ENCODE measurements at places on chromosomes 12 and 14. TPM values are rescaled to one million over a fixed set of nuclear protein-coding genes. Genes with fewer than 3 reads are reported as not detected.

The CD69 gene
- total RNA-seq = 67.1 TPM

The MUCL1 gene
- total RNA-seq = not detected

The C12orf50 gene
- total RNA-seq = not detected

The FSCB gene
- total RNA-seq = not detected

The FANCM gene
- 11.8 TPM for total RNA-seq

The SMIM41 gene
- not detected for total RNA-seq

The RAB15 gene
- 4.9 TPM for total RNA-seq

The IFI27L1 gene
- total RNA-seq = 15.5 TPM

The CLEC6A gene
- not detected for total RNA-seq

The PTCSC3 gene
- total RNA-seq = not detected

The GALNT16 gene
- 0.11 TPM for total RNA-seq

The RPL10L gene
- not detected for total RNA-seq

The INHBC gene
- 0.11 TPM for total RNA-seq

The FAM181A gene
- total RNA-seq = not detected

The MANSC1 gene
- 0.42 TPM for total RNA-seq

The TAS2R31 gene
- total RNA-seq = 1.0 TPM

The PDZRN4 gene
- total RNA-seq = not detected

- DNase-seq = no peak
These were observed 5.5 kb downstream of the UBE3B start for GRCh38 chr12:109482894-109483293.

- DNase-seq = no peak
These were observed 32.7 kb downstream of the KDM5A start for GRCh38 chr12:356276-356988.

DNA sequence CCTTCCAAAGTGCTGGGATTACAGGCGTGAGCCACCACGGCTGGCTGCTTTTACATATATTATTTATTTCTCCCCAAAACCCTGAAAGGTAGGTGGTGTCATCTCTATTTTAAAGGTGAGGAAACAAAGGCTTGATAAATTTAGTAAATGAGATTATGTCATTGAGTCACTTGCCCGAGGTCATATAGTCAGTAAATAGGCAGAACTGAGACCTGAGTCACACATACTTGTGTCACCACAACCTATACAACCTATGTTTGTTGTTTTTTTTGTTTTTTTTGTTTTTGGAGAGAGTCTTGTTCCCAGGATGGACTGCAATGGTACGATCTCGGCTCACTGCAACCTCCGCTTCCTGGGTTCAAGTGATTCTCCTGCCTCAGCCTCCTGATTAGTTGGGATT lies 12.8 kb downstream of the TSFM start:
- no peak for DNase-seq

- no peak for DNase-seq
These were observed 4.0 kb upstream of the KCNH3 start for GRCh38 chr12:49534731-49535278.

GRCh38 chr14:51216602-51217001 lies 23.4 kb upstream of the TMX1 start:
- DNase-seq = no peak

DNA sequence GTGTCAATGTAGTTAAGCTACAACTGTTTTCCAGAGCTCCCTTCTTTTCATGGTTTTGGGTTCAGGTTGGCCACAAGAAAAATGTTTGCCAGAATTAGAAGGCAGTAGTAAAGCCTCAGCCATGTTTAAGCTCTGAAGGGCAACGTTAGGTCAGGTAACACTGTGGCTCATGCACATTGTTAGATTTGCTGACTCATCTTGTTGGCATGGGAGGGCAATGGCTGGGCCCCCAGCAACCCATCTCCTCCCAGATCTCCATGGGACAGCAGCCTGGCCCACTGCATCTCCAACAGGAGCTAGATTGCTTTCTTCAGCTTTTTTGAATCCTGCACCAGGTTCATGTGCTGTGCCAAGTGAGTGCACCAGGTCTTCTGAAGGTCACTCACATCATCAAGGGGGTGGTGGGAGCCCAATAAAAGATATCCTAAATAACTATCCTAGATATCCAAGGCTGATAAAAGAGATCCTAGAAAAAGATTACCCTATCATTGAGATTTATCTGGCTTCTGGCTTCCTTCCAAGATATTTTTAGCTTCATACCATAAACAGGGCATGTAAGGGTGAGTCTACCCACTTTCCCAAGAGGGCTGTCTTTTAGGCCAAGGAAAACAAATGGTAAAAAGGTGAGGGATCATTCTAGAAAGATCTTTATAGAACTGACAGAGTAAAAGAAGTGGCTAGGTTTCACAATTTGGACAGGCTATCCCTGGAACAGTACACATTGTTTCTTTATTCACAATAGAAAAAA lies 28.9 kb downstream of the PTGER2 start:
- no peak for DNase-seq

GRCh38 chr12:21940549-21941505 lies at the start of gene ABCC9:
TSS of gene ABCC9 (minus strand) at chr12:21941426. CDS start at chr12:21936674, 4,752 bp downstream.
- no peak for DNase-seq

GRCh38 chr12:110193196-110193595 lies 69.0 kb downstream of the IFT81 start:
- DNase-seq = no peak

GRCh38 chr12:105278043-105278697 lies 42.2 kb upstream of the APPL2 start:
- no peak for DNase-seq

- no peak for DNase-seq
These were observed 21.8 kb downstream of the WDHD1 start for GRCh38 chr14:55005071-55005470.

DNA sequence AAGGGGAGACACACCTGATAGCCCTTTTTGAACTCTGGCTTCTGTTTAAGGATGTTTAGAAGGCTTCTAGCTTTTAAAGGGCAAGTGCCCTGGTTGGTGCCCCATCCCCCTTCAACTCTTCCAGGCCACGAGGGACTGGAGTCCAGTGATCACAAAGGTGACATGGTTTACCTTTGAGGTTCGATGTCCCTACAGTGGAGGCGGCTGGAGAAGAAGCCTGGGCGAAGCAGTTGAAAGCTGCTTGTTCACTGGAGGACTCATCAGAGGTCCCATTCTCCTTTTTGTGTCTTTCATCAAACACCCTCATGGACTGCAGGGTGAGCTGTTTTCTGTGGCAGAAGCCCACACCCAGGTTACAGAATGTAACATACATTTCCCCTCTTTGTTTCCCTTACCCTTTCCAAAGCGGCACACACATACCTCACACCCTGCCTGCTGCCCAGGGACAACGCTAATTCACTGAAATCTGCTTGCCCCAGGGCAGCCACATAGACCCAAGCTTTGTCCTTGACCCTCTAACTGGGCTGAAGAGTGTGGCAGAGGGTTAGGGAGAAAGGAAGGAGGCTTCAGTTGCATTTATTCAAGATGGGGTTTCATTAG lies 7.7 kb downstream of the TBX3 start:
- DNase-seq = no peak

DNA sequence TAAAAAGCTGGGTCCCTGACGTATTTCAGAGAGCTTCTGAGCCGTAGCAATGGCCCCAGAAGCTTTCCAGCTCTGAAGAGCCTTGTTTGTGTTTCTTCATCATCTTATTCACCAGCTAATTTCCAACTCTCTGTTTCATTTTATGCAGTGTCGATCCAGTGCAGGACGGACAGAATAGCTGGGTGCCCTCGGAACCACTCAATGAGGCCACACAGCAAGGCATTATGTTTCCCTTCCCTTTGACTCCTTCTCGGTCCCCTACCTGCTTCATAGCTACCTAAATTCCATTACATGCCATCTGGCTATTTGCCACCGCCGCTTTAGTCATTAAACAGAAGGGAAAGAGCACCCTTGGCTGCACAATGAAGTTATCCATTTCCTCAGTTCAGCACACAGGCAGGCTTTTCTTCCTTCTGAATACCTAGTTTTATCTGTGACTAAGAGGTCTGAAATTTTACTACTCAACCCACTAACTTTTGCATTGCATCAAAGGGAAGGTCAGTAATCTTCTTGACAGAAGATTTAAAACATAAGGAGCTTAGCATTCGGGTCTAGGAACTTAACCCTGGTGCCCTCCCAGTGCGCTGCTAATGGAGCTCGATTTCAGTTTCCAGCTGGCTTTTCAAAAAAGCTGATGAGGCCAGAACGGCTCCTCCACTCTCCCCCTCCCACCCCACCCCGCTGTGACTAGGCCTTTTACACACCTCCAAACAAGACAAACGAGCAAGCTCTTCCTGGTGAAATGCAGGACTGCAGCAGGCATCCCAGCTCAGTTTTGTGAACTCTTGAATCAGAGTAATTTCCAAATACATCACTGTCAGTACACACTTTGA lies 176.8 kb downstream of the GXYLT1 start:
- no peak for DNase-seq

GRCh38 chr12:10409392-10409791 lies at the start of gene KLRC4:
TSS of gene KLRC4 (minus strand) at chr12:10409757. CDS start at chr12:10409575, 182 bp downstream.
- DNase-seq = no peak

- no peak for DNase-seq
These were observed 4.6 kb downstream of the SIX1 start for GRCh38 chr14:60644666-60645065.

- DNase-seq = peak; percentile 16
These were observed 70.2 kb upstream of the GPHB5 start for GRCh38 chr14:63388766-63389431.

- DNase-seq = no peak
These were observed 318.6 kb upstream of the FAR2 start for GRCh38 chr12:28830491-28830890.

GRCh38 chr12:131850856-131851559 lies 22.8 kb downstream of the MMP17 start:
- no peak for DNase-seq

GRCh38 chr14:94770815-94771157 lies 873 bp upstream of the GSC start:
- DNase-seq = no peak

DNA sequence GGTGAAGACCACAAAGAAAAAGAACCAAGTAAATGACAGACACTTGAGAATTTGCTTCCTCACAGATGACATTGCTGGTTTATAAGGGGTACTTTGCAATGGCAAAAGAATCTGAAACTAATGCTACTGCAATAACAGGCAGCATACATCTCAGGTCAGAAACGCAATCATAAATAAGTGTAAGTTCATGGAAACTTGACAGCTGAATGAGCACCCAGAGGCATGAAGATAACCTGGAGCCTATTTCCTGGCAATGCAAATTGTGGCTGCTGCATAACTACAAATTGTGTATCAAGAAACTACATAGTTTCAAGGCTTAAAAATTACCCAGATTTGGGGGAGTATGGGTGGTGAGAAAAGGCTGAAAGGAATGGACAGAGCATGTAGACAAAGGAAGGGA lies 8.5 kb upstream of the MYO1A start:
- no peak for DNase-seq

GRCh38 chr14:95229749-95230148 lies 72.4 kb upstream of the DICER1 start:
- DNase-seq = no peak

DNA sequence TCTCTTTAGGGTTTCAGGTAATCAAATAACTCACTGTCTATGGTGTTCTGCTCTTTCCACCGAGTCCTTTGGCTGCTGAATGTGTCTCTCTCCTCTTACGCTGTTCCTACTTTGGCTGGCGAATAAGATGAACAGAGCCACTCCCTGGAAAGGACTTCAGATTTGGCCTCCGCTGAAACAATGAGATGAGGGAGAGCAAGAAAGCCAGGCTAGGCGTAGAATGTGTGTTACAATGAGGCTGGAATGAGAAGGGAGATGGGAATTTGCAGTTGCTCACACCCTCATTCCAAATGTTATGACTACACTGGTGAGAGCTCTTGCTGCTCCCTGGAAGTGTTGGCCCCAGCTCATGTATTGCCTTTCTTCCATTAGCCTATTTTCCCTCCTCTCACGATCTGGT lies at the start of gene MFAP5:
MFAP5 (minus strand) TSS at position 234 of the 400 bp plus-strand sequence. CDS start 722 bp downstream, outside the sequence.
- DNase-seq = no peak

GRCh38 chr12:12665194-12665593 lies 30.8 kb downstream of the GPR19 start:
- no peak for DNase-seq

GRCh38 chr12:6788972-6789924 lies at the start of gene CD4:
TSS of gene CD4 (plus strand) at chr12:6789528. CDS start at chr12:6800139, 10,611 bp downstream.
- DNase-seq = no peak

DNA sequence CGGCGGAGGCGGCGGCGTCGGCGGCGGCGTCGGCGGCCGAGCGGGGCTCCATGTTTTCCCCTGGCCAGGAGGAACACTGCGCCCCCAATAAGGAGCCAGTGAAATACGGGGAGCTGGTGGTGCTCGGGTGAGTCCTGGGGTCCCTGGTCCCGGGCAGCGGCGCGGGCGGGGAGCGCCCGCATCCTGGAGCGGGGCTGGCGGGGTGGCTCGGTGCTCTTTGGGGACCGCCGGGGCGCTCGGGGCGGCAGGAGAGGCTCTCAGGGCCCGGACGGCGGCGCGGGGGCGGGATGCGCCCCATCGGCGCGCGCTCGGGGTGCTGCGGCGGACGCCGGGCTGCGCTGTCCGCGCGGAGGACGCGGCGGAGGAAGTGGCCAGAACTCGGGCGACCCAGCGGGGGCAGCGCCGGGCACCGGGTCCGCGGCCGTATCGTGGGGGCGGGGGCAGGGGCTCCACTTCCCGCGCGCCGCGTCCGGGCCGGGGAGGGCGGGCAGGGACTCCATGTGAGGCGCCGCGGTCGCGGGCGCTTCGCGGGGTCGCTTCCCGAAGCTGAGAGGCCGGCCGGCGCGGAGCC lies 485 bp downstream of the PELI2 start:
- DNase-seq = peak; percentile 51

DNA sequence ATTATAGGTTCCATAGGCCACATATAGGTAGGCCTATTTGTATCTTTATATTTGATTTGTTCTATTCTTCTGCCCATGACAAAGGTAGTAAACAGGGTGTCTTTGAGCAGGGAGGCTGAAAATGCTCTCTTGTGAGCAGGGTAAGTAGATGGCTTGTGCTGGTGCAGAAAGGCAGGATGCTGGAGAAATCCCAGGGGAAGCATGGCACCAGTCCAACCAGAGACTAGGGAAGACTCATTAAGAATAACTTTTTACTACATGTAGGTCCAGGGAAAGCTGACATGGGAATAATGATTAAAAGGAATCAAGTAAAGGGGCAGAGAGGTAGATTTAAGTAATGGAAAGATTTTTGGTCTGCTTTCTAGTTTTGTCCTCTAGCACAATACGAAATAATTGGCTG lies 245.0 kb downstream of the RGS6 start:
- no peak for DNase-seq

- no peak for DNase-seq
These were observed 144.6 kb downstream of the ETV6 start for GRCh38 chr12:11793921-11794710.

DNA sequence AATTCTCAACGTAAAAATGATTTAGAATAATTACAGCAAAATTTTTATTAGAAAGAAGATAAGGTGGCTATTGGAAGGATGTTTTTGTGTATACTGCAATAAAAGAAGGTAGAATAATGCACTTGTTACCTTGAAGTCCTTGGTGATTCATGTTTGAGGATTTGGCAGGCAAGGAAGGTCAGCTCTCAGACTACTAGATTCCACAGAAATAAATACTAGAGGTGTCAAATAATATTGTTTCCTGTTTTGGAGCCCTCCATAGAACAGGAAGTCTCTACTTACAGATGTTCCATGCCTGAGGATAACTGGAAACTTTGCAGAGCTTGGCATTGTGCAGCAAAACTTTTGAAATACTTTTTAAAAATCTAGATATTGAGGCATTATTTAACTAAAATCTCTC lies 284.3 kb upstream of the SYT1 start:
- DNase-seq = no peak
